Activated CD8-positive, alpha-beta memory T cell treated with anti-CD3 and anti-CD28 coated beads for 4 hours (primary cell): ENCODE measurements at places on chromosomes 6 and 20.

DNA sequence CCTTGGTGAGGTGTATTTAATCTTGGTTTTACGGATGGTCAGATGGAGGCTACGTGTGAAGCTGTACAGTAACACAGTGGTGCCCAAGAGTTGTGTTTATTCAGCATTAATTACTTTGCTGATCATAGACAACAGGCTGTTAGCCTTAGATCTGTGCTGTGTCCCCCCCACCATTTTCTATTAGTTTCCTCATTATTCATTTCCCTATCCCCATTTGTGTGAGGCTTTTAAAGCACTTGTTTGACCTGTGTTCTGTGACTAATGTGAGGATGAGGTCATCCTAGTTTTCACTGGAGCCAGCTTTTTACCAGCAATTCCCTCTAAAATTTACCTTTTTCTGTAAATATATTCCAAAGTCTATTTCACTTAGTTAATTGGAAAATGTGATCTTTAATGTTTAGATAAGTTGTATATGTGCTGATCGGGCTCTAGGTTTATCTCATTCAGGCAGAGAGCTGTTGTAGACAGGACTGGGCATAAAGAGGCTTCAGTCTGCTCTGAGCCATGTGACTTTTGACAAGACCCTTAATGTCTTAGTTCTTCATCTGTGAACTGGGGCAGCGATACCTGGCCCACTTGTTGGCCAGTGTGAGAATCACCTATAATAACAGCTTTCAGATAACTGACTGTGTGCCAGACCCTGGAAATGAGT lies 8.4 kb downstream of the MAPRE1 start:
- no peak for DNase-seq

DNA sequence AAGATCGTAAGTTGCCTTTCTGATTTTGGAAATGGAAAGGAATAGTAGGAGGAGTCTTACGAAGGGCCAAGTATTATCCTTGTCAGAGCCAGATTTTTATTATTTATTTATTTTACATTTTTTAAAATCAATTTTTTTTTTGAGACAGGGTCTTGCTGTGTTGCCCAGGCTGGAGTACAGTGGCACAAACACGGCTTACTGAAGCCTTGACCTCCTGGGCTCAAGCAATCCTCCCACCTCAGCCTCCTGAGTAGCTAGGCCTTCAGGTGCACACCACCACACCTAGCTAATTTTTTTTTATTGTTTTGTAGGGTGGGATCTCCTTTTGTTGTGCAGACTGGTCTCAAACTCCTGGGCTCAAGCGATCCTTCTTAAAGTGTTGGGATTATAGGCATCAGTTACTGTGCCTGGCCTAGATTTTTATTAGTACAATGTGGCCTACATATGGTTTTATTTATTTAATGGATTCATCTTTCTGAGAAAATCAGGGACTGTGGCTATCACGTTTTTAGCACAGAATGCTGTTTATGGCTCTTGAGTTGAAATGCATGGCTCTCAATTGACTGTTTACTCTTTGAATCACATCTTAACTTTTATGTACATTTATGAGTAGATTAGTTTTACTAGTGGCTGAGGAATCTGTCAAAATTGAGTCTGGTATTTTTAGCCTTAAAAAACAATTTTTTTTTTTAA lies 16.7 kb downstream of the CDC5L start:
- DNase-seq: no peak

DNA sequence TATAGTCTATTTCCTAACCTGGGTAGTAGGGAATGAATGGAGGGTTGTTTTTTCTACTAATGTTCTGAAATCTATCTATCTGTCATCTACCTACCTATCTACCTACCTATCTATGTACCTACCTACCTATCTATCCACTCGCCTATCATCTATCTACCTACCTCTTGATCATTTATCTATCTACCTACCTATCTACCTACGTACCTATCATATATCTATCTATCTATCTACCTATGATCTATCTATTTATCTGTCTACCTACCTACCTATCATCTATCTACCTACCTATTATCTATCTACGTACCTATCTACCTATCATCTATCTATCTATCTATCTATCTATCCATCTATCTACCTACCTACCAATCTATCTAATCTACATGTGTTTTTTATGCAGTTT lies 62.5 kb upstream of the PHACTR1 start:
- DNase-seq: no peak

DNA sequence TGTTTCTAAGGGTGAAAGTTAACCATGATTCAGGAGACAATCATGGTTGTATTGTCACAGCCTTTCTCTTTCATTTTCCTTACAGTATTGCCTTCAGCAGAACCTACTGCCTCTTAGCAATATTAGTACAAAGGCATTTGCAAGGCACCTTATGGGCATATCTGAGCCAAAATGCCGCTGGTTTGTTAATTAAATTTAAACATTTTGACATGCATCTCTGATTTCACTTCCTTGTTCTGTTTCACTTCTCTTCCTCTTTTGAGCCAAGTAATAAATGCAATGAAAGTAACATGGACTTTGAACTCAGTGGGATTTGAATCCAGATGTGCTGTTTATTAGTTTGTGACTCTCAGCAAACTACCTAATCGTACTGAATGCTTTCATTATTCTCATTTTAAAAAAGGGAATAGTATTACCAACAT lies 467.4 kb upstream of the CITED2 start:
- no peak for DNase-seq

DNA sequence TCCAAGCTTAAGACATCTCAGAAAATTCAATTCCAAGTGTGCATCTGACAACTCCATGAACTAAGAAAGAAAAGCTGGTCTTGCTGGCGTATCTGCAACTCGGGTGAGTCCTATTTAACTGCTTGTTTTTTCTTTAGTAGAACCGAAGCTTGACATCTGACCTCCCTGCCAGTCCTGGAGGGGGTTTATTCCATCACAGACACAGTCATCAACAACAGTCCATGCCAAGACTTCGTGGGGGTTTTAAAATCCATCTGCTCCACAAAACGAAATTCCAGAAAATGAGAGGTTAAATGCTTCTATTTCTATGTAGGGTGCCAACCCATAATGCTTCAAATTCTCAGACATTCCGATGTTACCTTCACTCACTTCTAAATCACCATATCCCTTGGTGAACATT lies 133.9 kb downstream of the IPCEF1 start:
- DNase-seq: no peak

- DNase-seq: no peak
Observed at GRCh38 chr6:5197084-5197483, 63.7 kb downstream of the LYRM4 start.

GRCh38 chr6:11538819-11539468 lies 1.4 kb downstream of the TMEM170B start:
- no peak for DNase-seq

GRCh38 chr6:151679081-151679480 lies 128.4 kb upstream of the ESR1 start:
- no peak for DNase-seq

DNA sequence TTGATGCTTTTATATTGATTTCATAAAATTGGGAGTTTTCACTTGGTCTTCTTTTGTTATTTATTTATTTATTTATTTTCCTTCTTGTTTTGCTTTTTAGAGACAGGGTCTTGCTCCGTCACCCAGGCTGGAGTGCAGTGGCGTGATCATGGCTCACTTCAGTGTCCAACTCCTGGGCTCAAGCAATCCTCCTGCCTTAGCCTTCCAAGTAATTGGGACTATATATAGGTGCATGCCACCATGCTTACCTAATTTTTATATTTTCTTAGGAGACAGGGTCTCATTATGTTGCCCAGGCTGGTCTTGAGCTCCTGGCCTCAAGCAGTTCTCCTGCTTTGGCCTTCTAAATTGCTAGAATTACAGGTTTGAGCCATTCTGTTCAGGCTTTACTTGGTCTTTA lies 38.3 kb upstream of the MYLK2 start:
- no peak for DNase-seq

GRCh38 chr6:146456886-146457285 lies 86.7 kb upstream of the RAB32 start:
- no peak for DNase-seq

GRCh38 chr6:42704937-42705374 lies 17.4 kb downstream of the PRPH2 start:
- DNase-seq: no peak

- DNase-seq: no peak
Observed at GRCh38 chr6:68635412-68635705, 277 bp downstream of the ADGRB3 start.

GRCh38 chr6:41278699-41279405 lies 7.6 kb downstream of the TREM1 start:
- DNase-seq: peak; percentile 34

GRCh38 chr6:43739642-43740091 lies 30.3 kb upstream of the VEGFA start:
- no peak for DNase-seq
